ENCODE measurements at places on chromosomes 4 and X. TPM values are rescaled to one million over a fixed set of nuclear protein-coding genes. Genes with fewer than 3 reads are reported as not detected.

PPEF2 gene
- 0.19 TPM for total RNA-seq

MMAA gene
- 8.8 TPM for total RNA-seq

HNRNPH2 gene
- total RNA-seq = 64.5 TPM

KLHL5 gene
- total RNA-seq = 74.7 TPM

SPARCL1 gene
- 0.56 TPM for total RNA-seq

TMSB4X gene
- total RNA-seq = 9,433 TPM

NDST4 gene
- not detected for total RNA-seq

ODAM gene
- not detected for total RNA-seq

SMS gene
- 199 TPM for total RNA-seq

JAKMIP1 gene
- not detected for total RNA-seq

TBC1D9 gene
- 48.2 TPM for total RNA-seq
